NCI-H524 (cell line): ENCODE measurements at places on chromosomes 13 and 19.
A peak's percentile ranks its signal among the peaks of the same experiment; 100 is the strongest.

- DNase-seq, result no peak
These were observed 166.9 kb downstream of the DLEU7 start for GRCh38 chr13:50676602-50677001.

- no peak for DNase-seq
These were observed 41.9 kb downstream of the GPC6 start for GRCh38 chr13:93268327-93269028.

DNA sequence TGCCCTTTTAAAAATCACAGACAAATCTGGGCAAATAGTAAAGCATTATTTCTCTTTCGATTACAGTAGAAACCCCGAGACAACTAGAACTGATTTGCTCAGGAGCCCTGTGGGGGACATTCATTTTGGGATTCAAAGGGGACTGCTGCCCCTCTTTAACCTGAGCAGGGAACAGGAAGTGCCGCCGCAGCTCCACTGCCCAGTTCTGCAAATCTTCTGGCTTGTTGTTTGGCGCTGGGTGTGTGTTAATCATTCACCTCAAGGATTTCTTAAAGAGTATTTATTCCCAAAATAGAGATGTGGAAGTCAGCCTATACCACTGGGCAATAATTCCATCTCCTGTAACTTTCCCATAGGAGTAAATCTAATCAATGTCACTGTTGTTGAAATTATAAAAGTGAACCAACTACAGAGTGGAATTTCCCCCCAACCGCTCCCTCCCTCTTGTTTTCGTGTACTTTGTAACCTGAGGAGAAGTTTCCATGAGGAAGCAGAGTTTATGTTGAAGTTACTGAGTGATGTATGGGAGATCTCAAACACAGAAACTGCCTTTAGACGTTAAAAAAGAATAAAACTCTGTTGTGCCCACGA, 515.8 kb downstream of the KLF12 start:
- no peak for DNase-seq

GRCh38 chr19:32475141-32476031, 69.8 kb downstream of the DPY19L3 start:
- no peak for DNase-seq

DNA sequence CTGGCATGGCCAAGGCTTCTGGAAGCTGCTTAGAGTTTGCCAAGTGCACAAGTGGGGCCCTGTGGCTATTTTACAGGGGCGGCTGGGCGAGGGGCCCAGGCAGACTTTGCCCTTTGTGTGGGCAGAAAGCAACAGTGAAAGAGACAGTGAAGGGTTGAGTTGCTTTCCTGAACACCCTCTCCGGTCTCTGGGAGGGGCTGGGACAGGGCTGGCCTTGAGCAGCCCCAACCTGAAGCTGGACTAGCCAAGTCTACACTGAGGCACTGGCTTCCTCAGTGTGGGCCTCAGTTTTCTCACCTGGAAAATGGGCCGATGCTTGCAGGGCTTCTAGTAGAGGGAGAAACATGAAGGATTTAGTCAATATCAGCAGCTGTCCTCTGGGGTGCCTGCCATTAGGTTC, 2.4 kb upstream of the HOMER3 start:
- no peak for DNase-seq

GRCh38 chr19:9535934-9536333, 2.5 kb downstream of the ZNF426 start:
- DNase-seq, result no peak

DNA sequence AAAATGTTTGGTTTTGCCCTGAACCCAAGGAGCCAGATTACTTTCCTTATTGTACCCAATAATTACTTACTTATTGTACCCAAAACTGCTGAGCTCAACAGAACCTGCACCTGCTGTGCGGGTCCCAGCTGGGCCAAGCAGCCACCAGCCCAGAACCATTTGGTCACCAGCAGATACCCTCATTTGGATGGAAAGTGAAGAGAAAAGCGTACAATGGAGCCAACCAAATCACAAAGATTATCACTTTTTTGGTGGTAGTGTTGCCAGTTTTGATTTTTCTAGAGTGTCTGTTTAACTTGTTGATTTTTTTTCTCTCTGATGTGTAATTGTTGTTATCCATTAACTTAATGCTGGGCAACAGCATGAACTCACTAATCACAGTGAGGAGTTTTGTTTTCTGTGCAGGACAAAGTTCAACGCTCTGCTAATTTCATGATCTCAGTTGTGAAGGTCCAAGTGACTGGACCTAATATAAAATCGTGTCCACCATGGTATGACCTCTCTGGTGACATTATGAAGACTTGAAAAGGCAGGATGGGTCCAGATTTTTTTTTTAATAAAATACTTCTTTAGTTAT, 23.8 kb downstream of the SPATA13 start:
- DNase-seq, result no peak

- peak; percentile 78 for DNase-seq
These were observed 5.5 kb downstream of the MAB21L1 start for GRCh38 chr13:35470671-35471661.

DNA sequence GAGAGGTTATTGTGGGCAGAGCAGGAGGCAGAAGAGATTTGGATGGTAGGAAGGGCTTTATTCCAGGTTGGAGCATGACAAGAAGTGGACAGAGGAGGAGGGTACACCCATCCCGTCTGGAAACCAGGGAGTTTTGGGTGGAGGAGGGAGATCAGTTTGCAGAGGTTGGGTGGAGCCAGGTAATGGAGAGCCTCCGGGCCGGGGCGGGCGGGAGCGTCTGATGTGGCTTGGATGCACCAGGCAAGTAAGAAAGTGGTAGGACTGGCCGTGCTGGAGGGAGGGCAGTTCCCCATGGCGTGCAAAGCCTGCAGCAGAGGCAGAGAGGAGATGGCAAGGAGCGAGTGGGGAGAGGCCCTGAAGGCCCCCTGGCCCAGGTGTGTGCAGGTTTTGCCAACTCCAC, 10.9 kb downstream of the IGFLR1 start:
- no peak for DNase-seq

GRCh38 chr19:19816679-19817078, 4.9 kb downstream of the ZNF506 start:
- no peak for DNase-seq

DNA sequence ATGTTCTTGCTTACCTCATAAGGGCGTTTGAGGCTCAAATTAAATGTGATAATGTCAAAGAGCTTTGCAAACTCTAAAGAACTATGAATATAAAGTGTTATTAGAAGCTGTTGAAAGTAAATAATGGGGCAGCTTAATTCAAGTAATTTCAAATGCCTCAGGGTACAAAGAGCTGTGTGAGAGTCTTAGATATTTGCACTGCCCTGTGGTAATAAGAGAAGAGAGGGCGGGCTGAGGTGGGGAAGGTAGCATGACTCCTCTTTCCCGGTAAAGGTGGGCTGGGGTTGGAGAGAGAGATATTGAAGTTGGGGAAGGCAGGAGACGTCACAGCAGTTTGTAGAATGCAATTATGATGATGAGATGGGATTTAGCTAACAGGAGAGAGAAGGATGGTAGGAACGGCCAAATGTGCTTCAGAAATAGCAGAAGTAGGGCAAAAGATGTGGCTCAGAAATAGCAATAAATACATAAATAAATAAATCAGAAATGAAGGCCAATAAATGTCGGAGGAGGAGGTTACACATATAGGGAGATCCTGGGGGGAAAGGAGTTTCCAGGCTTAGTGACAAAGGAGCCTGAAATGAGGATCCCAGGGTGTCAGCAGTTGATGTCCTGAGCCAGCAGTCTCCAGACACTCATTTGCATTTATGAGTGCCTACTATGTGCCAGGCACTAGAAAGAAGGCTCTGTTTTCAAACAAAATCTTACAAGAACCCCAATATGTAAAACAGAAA, 35.7 kb upstream of the RCBTB2 start:
- DNase-seq, result no peak
